ENCODE measurements at places on chromosomes 12 and 14. TPM values are rescaled to one million over a fixed set of nuclear protein-coding genes. Genes with fewer than 3 reads are reported as not detected.

DNA sequence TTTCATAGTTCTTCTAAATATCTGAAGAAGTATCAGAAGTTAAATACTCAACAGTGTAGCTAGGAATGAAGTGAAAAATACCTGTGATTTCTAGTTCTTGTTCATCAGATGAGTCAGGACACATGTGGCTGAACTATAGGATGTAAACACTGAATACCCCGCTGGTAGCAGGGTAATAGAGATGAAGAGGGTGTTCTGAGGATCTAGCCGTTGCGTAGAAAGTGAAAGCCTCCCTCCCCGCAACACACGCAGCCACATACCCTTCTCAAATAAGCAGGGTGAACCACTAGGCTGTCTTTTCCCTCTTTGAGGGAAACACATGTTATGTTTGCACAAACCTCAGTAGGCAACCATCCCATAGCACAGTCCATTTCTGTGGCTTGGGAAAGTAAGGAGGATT lies 16.4 kb upstream of the RNASE12 start:
- no peaks in the 10 kb centered on the region for H3K36me3 ChIP-seq
- H3K27ac ChIP-seq = no peak overlapping the region
- no peaks in the 10 kb centered on the region for H3K27me3 ChIP-seq
- DNase-seq = peak; percentile 58
- peaks cover 10% of the 10 kb centered on the region for H3K4me1 ChIP-seq

DNA sequence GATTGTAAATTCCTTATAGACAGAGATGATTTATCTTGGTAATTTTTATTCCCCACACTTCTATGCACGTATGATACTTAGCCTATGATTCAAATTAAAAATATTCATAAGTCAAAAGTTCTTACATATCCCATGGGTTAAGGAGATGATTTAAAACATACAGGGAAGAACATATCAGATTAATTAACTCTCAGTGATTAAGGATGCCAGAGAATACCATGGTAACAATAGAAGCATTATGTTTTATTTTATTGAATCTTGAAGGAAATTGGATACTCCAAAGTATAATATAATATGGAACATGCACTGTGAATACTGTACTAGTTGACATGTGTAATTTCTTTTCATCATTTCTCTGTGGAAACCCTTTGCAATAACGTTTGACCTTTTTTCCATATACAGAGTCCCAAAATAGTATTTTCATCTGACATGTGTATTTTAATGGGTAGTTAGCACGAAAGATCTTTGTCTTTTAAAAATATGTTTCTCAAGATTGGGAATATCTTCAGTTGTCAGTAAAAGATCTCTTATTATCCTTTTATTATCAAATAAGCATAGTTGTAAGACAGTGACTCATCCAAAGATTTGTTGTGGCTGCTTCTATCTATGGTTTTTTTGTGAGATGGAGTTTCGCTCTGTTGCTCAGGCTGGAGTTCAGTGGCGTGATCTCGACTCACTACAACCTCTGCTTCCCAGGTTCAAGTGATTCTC lies 166.7 kb downstream of the RAD51B start:
- H3K27ac ChIP-seq = no peak overlapping the region
- no peaks in the 10 kb centered on the region for H3K36me3 ChIP-seq
- no peaks in the 10 kb centered on the region for H3K4me1 ChIP-seq
- DNase-seq = no peak

DNA sequence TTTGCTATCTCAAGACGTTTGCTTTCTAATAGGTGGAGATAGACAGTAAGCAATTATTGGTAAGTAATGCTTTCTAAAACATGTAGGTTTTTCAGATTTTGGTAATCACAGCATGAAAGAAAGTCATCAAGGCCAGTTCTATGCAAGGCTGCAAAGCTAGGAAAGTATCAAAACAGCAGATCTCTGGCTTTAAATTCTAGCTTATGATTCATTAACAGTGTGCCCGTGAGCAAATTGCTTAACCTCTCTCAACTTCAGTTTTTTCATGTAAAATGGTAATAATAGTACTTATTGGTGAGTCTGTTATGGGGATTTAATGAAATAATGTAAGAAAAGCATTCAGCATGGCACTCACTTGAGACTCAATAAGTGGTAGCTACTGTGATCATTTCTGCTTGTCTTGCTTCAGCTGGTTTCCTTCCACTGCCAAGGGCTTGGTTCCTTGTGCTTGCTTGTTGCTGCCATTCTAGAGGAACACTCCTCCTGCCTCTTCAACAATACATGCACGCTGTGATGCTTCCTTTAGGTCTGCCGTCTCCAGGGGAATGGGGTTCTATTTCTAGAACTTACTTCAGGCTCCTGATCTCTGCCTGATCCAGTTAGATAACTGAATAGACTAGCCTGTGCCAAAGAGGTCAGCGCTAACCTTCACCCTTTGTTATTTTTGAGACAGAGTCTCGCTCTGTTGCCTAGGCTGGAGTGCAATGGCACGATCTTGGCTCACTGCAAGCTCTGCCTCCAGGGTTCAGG lies 88.4 kb downstream of the CAND1 start:
- H3K27me3 ChIP-seq = no peaks in the 10 kb centered on the region
- peaks cover 4% of the 10 kb centered on the region for H3K36me3 ChIP-seq
- H3K4me3 ChIP-seq = no peak overlapping the region
- H3K4me1 ChIP-seq = peaks cover 20% of the 10 kb centered on the region

DNA sequence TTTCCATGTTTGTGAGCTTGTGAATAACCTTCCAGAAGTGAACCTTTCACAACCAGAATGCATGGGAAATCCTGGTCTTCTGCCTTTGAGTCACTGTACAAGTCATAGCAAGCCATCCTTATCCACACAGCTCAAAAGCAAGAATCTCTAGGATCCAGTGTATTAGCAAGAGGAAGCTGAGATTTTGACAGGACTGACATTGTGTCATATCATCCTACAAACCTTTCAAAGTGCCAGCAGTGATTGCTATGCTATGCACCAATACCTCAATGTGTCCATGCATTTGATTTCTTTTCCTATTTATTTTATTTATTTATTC lies 13.5 kb upstream of the NRDE2 start:
- no peaks in the 10 kb centered on the region for H3K36me3 ChIP-seq
- no peak overlapping the region for H3K27ac ChIP-seq
- H3K27me3 ChIP-seq = peaks cover 4% of the 10 kb centered on the region
- no peak for DNase-seq

DNA sequence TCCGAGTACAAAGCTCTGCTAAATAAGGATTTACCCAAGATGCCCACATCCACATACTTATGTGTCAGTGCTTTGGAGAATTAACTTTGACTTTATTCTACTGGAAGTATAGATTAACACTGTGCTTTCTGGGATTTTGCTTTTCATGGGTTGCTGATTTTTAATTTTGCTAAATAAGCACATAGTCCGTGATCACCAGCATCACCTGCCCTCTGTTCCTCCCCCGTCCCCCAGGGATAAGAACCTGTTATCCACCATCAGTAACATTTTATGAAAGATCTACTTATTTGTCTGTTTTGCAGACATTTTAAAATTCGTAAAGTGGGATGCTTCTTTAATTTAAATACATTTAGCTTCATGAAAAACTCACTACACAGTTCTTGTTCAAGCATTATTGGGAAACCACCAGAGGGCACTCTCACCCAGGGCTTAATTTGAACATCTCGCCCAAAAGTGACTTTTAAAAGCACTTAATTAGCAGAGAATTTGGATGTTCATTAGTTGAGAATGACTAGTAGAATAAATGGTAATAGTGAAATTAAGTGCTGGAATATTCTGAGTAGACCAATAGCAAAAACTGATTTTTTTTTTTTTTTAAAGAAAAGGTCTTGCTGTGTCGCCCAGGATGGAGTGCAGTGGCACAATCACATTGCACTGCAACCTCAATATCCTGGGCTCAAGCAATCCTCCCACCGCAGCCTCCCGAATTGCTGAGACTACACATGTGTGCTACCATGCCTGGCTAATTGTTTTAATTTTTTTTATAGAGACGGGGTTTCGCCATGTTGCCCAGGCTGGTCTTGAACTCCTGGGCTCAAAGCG lies 35.7 kb downstream of the MRPL42 start:
- peaks cover 17% of the 10 kb centered on the region for H3K4me1 ChIP-seq
- H3K27me3 ChIP-seq = no peaks in the 10 kb centered on the region
- peak; percentile 71 for DNase-seq
- H3K27ac ChIP-seq = no peak overlapping the region
- H3K4me3 ChIP-seq = no peak overlapping the region

DNA sequence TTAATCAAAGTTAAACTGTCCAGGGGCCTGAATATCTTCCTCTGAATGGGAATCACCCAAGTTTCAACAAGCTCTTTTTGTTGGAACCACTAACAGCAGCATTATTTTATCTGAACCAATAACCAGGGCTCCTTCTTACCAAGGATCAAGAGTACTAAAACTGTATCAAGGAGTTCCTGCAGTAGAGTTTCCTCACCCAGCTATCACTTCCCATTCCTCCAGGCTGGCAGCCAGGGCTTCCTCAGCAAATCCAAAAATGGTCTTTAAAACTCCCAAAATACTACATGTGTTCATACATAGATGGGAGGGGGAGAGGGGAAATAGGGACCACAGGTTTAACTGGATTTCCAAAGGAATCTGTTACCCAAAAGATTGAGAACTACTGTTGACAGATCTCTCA lies 10.5 kb downstream of the FMNL3 start:
- H3K4me1 ChIP-seq = peaks cover 26% of the 10 kb centered on the region
- no peak overlapping the region for H3K27ac ChIP-seq
- no peak for DNase-seq
- H3K27me3 ChIP-seq = no peaks in the 10 kb centered on the region

Gene ACSS3
- not detected for total RNA-seq

DNA sequence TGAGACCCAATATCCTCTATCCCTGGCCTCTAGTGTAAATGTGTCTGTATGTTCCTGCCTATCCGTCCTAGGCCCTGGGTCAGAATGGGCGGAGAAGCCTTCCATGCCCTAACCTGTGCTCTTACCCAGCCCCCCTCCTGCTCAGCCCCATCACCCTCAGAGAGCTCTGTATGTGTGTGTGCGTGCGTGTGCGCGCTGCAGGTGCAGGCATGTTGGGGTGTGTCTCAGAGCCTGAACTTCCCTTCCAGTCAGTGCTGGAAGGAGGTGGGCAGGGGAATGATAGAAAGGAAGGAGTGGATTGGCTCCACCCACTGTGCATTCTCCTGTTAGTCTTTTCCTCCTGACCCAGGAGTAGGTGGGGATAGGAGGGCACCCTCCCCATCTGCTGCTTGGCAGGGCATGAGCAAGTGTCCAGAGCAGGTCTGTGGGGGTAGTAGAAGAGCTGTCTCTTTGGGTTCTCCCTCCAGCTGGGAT lies 7.2 kb downstream of the NAB2 start:
- H3K27me3 ChIP-seq = no peaks in the 10 kb centered on the region
- peaks cover 43% of the 10 kb centered on the region for H3K4me1 ChIP-seq
- no peak overlapping the region for H3K4me3 ChIP-seq
- H3K36me3 ChIP-seq = peaks cover 4% of the 10 kb centered on the region

- no peak for DNase-seq
- peaks cover 3% of the 10 kb centered on the region for H3K36me3 ChIP-seq
- no peak overlapping the region for H3K4me3 ChIP-seq
- no peak overlapping the region for H3K27ac ChIP-seq
These were observed 888 bp downstream of the C1QL4 start for GRCh38 chr12:49335955-49336644.

GRCh38 chr12:6399884-6400644 lies 16.1 kb downstream of the LTBR start:
- DNase-seq = no peak
- no peak overlapping the region for H3K27ac ChIP-seq
- H3K4me1 ChIP-seq = peaks cover 5% of the 10 kb centered on the region
- peaks cover 27% of the 10 kb centered on the region for H3K27me3 ChIP-seq

Gene TAS2R50
- total RNA-seq = 1.1 TPM

- no peaks in the 10 kb centered on the region for H3K4me1 ChIP-seq
- no peak for DNase-seq
- H3K36me3 ChIP-seq = no peaks in the 10 kb centered on the region
- H3K27ac ChIP-seq = no peak overlapping the region
- peaks cover 3% of the 10 kb centered on the region for H3K27me3 ChIP-seq
These were observed 134.0 kb downstream of the GXYLT1 start for GRCh38 chr12:42010715-42011114.

GRCh38 chr14:29898470-29898869 lies 29.2 kb downstream of the PRKD1 start:
- no peaks in the 10 kb centered on the region for H3K4me1 ChIP-seq
- no peaks in the 10 kb centered on the region for H3K36me3 ChIP-seq
- DNase-seq = no peak
- no peak overlapping the region for H3K27ac ChIP-seq
- H3K4me3 ChIP-seq = no peak overlapping the region

Gene CMA1
- not detected for total RNA-seq

Gene CINP
- total RNA-seq = 38.9 TPM

DNA sequence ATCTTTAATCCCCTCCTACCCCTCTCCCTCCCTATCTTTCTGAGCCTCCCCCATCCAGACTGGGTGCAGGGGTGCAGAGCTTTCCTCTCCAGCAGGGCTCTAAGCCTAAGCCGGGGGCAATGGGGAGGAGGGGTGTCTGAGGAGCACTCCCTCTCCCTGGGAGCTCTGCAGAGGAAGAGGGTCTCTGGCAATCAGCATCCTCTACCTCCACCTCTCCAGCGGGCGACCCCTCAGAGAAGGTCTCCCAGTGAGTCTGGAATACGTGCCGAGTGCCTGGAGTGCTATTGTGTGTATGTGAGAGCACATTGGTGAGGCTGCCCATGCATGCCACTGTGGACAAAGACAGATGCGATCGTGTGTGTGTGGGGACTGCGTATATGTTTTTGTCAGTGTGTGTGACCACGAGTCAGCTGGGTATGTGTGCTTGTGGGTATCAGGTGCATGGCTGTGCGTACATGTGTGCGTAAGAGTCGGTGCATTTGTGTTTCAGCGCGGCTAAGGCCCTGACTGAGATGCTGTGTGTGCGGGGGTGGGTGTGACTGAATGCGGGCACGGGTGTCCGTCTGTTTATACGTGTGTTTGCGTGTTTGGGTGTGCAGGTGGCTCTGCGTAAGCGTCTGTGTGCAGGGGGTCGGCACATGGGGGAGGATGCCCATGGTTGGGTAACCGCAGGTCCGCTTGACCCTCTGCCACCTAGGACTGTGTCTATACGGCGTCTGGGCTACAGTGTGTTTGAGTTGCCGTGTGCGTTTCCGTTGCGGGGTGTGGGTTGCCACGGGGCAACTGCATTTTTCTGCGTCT lies 905 bp upstream of the DLK1 start:
- H3K36me3 ChIP-seq = no peaks in the 10 kb centered on the region
- H3K27me3 ChIP-seq = peaks cover 37% of the 10 kb centered on the region
- H3K4me3 ChIP-seq = no peak overlapping the region
- no peak overlapping the region for H3K27ac ChIP-seq
- no peaks in the 10 kb centered on the region for H3K4me1 ChIP-seq

Gene KLRF1
- total RNA-seq = 0.54 TPM

- no peak overlapping the region for H3K27ac ChIP-seq
- H3K36me3 ChIP-seq = no peaks in the 10 kb centered on the region
- H3K4me3 ChIP-seq = no peak overlapping the region
- no peaks in the 10 kb centered on the region for H3K27me3 ChIP-seq
These were observed 287.6 kb upstream of the E2F7 start for GRCh38 chr12:77352946-77353345.

Gene ANG
- 1.5 TPM for total RNA-seq
